ENCODE measurements at places on chromosomes 7 and 10. TPM values are rescaled to one million over a fixed set of nuclear protein-coding genes. Genes with fewer than 3 reads are reported as not detected.

CRHR2 gene
- 0.34 TPM for total RNA-seq

SMO gene
- total RNA-seq = 12.5 TPM

DDX21 gene
- 74.2 TPM for total RNA-seq

GHRHR gene
- not detected for total RNA-seq

OR9A4 gene
- not detected for total RNA-seq

All from ureter (tissue), 1 donor.